ENCODE measurements at places on chromosomes 1 and 21.

DNA sequence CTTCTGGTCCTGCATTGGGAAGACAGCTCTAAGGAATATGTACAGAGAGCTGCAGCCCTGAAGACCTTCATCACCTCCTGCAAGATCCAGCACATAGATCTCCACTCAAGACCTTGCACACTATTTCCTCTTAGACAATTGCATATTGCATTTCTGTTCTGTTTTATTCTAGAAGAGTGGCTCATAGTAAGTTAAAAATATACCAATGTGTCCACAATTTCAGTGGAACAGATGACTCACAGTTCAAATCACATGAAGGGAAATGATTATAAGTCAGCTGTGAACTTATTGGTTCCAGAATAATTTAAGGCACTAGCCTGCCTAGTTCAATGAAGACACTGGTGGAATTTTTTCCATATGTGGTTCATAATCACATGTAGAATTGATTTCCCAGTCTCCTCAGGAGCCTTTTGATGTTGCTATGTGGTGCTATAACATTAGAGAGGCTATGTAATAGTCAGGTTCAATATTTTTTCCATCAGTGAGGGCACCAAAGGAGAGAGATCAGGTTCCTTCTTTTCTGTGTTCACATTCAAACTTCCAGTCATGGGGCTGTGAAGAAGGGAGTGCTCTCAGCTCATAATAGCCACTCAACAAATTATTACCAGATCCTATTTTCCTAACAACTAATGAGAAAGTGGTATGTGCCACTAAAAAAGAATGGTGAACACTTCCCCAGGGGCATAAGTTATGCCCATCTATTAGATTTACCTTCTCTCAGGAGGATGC, 9.8 kb upstream of the AK5 start:
- DNase-seq: no peak

DNA sequence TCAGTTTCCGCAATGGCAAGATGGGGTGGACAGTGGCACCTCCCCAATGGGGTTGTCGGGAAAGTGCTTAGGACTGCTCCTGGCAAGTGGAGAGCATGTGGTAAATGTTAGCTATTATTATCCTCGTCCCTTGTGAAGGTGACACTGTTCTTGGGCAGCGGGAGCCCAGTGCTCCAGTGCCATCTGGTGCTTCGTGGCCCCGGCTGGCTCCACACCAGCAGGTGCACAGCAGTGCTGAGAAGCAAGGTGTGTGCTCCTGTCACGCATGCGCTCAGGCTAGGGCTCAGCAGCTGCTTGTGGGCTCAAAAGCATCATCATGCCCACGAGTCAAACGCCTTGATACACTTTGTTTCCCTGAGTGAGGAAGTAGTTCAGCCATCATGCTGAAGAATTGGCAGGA, 24.9 kb upstream of the KCNC4 start:
- no peak for DNase-seq

DNA sequence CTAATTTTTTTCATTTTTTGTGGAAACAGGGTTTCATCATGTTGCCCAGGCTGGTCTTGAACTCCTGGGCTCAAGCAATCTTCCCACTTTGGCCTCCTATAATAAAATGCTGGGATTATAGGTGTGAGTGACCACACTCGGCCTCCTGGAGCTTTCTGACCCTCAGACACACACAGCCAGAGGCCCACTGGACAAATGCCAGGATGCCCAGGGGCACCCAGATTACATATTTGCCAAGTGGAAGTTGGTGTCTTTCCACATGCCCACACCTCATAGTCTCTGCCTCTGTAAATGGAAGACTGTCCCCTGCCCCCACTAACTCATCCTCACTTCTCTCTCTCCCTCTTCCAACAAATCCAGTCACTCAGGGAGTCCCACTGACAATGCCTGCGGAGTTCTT, 63.4 kb upstream of the LRP8 start:
- no peak for DNase-seq

DNA sequence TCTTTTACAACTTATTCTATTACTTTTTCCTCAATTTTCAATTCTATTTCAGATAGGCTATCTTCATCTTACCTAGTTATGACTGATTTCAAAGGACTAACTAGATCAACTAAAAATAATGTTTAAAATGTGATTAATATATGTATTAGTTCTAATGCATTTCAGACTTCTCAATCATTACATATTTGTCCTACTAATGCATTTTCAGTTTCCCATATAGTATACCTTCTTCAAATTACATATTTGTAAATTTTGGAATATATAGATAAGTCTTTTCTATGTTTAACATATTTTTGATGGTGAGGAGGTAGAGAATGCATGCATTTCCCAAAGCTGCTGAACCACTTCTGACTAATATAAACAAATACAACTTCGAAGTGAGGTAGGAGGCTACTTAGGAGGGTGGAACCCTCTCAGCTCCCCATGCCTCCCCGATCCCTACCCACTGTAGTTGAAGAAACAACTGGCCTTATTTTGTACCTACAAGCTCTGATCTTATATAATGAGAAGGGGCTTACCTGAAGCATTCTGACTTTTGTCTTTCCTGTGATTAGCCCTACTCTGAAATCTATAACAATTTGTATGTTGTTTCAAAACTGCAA, 1.7 kb downstream of the TRMT1L start:
- DNase-seq: no peak

DNA sequence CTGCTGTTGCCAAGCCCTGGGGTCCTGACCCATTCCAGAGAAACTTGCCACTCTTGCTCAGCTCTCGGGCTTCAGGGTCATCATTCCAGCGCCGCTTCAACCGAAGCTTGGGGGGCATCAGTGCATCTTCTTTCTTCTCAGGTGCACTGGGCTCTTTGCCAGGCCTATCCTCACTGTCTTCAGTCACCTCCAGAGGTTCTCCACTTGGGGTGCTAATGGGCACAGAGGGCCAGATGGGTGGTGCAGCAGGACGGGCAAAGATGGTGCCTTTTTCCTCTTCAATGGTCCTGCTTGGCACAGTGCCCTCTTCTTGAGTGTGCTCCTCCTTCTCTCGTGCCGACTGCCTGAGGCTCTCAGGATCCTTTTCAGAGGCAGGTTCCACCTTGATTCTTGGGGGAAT, 13.3 kb downstream of the ETV3 start:
- DNase-seq: no peak

- no peak for DNase-seq
Observed at GRCh38 chr21:38075833-38076587, 159.8 kb upstream of the KCNJ6 start.

DNA sequence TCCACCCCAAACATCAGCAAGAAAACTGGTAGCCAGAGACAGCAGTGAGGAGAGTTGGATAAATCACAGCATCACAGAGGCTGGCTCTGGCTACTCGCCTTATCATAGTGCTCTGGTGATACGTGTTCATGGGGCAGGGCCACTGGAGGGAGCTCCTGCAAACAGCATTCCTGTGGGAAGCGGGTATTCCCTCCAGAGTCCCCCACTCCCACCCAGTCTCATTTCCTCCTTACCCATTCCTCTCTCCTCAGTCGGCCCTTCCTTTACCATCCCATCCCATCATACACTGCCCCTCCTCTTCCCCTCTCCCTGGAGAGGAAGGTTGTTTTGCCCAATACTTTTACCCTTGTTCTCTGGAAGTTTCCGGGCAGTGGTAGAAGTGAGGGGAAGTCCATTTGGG, 7.1 kb downstream of the NHLH2 start:
- no peak for DNase-seq

DNA sequence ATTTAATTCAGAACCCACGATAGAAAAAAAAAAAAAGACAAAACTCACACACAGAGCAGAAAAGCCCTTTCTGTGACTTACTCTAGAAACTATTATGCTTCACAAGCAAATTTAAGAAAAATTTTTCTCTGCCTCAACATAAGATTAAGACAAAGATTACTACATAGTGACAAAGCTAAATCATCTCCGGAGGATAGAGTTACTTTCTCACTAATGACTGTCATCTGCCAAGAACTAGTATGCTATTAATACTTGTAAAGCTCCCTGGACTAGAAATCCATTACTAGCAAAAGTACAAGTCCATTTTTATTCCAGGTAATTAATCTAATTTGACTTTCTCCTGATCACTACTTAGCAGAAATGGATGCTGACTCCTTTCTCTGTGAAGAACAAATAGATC, 25.9 kb downstream of the GREM2 start:
- DNase-seq: no peak

DNA sequence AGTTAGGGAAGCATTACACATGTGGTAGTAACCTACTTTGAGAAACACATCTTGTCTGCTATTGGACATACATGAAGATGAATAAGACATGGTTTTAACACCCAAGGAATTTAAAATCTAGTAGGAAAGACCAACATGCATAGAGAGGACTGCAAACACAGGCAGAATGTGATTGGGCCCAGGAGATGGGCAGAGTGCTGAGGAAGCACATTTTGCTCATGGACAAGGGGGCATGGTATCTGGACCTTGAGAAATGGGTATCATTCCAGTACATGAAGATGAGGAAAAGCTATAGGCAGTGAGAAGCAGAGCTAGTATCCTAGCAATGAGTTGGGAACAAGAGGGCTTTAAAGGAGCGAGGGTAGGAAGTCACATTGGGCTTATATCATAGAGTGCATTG, 142.7 kb downstream of the SPATA46 start:
- DNase-seq: no peak

DNA sequence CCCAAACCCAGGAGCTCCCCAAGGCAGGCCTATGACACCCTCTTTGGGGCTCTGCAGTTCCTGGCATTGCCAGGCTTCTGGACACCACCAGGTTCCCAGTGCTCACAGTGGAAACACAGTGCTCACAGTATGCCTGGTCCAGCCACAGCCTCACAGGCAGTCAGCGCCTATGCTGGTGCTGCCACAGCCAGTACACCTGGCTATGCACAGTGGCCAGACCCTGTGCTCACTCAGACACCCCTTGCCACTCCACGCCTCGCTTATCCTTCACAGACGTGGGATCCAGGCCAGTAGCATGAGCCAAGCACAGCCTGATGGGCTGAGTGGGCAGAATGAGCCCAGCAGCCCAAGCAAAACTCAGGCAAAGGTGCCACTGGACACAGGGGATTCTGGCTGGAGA, 579.2 kb upstream of the ADGRL2 start:
- no peak for DNase-seq

DNA sequence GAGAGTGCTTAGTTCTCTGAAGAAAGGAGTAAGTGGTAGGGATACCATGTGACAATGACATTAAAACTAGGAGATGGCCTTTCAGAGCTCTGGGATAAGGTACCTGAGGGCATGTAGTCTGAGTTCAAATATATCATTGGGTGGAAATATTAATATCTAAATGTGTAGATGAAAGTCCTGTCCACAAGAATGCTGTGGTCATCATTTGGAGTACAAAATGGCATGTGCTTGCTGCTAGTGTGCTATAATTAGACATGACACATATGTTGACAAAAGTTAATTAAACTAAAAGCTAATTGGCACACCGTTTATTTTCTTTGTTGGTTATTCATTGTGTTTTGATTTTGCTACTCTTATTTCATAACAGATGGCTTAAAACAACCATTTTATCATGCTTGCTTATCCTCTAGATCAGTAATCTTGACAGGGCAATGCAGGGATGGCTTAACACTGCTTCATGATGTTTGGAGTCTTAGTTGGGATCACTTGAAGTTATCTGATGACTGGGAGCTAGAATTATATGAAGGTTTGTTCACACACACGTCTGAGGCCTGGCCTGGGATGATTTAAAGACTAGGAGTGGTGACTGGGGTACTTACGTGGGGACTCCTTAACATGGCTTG, 31.0 kb downstream of the CC2D1B start:
- no peak for DNase-seq

- peak; percentile 28 for DNase-seq
Observed at GRCh38 chr1:212477680-212478466, 45.2 kb downstream of the NENF start.

GRCh38 chr21:42654179-42654912, 925 bp downstream of the PDE9A start:
- DNase-seq: peak; percentile 63
